ENCODE measurements at places on chromosomes 7 and 10.

DNA sequence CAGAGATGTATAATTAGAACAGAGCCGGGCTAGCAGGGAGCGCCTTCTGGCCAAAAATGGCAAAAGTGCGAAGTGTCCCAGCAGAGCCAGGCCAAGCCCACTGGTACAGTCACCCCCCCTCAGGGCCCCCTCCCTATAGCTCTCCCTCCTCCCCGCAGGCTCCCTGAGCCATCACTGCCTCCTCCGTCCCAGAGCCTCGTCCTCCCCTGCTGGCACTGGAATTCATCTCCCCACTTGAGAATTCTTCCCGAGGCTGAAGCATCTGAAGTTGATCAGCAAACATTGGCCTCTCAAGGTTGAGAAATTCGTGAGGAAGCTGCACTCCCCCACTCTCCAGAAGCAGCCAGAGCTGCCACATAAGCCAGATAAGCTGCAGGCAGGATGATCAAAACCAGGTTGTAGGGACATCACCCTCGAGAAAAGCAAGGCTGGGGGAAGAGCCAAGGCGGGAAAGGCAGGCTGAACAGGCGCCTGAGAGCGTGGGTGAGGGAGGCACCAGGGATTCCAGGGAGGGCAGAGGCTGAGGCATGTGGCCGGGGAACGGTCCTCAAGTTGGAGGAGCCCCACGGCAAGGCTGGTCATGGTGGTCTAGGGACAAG, 23.4 kb downstream of the CAMK2G start:
- peak; percentile 100 for DNase-seq

DNA sequence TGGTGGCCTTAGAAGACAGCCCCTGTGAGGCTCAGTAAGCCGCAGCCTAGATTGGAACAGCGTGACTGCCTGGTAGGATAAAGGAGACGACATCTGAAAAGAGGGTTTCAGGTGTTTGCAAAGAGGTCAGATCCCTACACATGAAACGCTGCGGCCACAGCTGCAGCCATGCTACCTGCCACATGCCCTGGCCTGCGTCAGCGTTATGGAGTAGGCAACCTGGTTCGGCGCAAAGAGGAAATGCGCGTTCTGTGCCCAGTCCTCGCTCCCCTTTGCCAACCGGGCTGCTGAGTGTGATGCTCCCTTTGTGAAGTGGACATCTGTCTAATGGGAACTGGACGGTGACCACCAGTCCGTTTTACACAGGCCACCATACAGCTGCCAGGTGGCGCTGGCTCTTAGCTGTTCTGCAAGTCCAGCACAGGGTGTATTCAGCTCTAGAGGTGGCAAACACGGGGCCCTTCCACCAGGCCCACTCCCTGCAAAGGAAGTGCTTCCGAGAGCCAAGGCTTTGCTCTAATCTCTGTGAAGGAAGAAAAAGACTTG, 160.3 kb downstream of the CELF2 start:
- no peak for DNase-seq

GRCh38 chr10:34759837-34760215, 55.3 kb downstream of the PARD3 start:
- no peak for DNase-seq

DNA sequence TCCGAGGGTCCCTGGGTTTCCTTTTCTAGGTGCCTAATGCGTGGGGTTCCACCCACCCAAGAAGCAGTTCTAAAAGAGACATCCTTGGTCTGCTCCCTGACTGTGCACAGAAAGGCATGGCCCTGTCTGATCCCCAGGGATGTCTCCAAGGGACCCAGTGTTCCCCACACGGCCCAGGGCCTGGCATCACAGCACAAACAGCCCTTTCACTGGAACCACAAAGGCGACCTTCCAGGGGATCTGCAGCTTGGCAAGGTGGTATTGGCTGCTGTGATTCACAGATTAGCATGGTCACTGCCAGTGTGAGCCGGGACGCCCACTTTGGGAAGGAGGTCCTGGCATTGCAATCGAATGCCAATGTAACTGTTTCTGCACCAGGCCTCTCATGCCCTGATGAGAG, 6.4 kb downstream of the KCNMA1 start:
- no peak for DNase-seq

DNA sequence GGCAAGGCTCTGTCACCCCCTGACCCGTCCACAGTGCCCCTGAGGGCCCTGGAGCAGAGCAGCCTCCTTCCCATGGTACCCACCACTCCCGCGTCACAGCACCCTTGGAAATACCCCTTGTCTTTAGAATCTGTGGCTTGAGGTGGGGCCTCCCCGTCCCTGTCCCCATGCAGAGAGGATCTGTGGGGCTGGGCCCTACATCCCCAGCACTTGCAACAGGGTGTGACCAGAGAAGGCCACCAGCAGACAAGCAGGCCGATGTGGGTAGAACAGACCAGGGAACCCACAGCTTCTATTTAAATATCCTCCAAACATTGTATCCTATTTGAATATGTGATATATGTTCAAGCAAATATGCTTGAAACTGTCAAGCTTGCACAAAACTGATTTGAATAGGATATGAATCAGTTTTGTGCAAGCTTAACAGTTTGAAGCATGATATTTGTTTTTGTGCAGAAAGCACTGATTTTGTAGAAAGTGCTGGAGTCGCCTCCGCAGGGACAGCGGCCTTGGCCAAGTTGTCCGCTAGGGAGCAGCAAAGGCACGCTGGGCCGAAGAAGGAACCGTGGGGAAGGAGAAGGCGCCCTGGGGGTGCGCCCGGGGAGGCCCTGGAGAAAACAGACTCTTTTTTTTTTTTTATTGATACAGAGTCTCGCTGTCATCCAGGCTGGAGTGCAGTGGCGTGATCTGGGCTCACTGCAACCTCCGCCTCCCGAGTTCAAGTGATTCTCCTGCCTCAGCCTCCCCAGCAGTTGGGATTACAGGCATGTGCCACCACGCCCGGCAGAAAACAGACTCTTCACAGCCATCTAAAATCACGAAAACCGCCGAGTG, 2.2 kb downstream of the CFAP46 start:
- peak; percentile 60 for DNase-seq

GRCh38 chr10:48973065-48973464, 33.4 kb upstream of the LRRC18 start:
- DNase-seq, result no peak

DNA sequence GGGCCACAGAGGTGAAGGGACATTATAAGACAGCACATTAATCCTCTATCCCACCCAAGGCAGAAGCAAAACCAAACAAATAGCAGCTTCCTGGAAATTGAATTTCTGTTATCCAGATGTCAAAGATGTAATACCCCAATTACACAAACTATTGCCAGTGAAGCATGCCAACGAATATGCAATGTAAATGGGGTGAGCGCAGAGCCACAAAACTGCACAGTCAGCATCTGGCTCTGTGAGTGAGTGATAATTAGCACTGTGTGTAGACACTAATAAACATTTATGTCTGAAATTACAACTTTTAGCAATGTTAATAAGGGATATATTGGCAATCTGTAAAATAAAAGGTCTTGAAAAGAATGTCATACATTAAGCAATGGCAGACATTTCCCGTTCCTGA, 3.2 kb downstream of the BEND7 start:
- no peak for DNase-seq

DNA sequence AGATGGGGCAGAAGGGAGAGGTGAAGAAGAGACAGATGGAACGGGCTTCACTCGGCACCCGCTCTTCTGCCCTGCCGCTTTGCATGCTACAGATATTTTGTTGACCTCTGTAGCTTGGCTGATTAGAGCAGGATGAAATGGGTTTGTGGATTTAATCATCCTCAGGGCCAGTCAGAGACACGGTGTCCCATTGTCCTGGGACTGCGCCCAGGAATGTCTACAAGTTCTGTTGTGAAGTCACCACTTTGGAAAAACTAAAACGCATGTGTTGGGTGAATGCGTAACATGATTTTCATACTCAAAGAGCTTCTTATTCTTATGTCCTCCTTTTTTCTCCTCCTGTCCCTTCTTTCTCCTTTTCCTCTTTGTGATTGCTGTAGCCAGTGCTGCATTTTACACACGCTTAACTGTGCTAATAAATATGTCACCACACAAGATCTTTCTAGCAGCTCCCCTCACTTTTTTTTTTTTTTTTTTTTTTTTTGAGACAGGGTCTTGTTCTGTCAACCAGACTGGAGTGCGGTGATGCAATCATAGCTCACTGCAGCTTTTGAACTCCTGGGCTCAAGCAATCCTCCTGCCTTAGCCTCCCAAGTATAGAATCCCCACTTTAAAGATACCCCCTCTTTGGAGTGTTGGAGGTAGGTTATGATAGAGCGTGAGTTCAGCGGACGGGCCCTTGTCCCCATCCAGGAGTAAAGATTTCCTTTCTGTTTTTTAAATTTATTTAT, 3.4 kb downstream of the CPA4 start:
- peak; percentile 43 for DNase-seq

DNA sequence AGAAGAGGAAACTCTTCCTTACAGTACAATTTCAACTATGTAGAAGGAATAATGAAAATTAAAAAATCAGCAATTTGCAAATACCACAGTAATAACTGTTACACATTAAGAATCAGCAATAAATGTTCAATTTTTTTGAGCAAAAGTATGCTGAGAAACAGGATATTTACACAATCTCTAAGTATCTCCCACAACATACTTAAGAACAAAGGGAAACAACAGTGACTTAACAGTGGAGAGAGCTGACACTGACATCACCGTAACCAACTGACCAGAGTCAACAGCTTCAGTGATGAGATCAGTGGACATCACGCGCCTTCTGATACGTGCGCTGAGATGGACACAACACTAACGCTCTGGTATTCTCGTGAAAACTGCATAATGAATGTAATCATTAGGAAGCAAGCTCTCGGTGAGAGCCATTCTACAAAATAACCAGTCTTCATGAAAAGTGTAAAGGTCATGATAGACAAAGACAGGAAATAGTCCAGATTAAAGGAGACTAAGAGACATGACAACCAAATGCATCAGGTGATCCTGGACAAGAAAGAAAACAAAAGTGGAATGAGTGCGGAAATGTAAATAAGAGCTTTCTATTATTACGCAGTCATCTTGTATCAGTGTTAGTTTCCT, 82.6 kb downstream of the PIP4K2A start:
- no peak for DNase-seq

DNA sequence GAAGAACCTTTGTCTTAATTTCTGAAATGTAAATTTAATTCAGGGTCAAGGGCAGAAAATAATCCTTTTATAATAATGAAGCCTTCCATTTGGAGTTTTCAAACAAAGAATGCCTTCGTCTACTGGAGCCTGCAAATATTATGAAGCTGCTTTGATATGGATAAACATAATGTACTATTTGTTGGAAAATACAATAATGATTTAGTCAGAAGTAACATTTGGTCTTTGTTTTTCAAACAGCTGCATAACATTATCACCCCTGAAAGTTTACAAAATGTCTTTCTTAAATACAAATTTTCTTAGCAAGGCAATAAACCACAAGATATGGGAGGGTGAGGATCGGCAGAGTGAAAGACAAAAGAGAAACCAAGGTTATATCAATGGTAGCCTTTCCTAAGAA, 41.5 kb downstream of the TMEM26 start:
- DNase-seq, result no peak

- no peak for DNase-seq
Measured at GRCh38 chr7:151239837-151240459, 7.7 kb downstream of the CHPF2 start.

GRCh38 chr10:50882540-50882983, 2.9 kb downstream of the A1CF start:
- DNase-seq, result no peak

GRCh38 chr10:86305521-86305920, 61.1 kb downstream of the GRID1 start:
- no peak for DNase-seq

DNA sequence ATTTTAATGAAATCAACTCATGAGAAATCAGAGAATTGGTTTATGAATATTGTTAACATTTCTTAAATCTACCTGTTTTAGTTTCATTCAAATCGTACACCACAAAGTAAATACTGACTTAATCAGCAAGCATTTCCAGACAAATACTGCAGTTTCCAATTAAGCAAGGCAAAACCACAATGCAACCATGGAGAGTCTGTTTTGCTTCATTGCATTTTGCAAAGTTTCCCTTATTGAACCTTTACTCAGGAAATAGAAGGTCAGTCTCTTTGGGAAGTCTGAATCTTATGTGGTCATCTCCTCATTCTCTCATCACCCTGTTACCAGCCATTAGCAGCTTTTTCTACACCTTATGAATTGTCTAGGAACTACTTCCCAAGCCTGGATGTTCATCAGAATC, 400.5 kb downstream of the IPMK start:
- DNase-seq, result no peak

DNA sequence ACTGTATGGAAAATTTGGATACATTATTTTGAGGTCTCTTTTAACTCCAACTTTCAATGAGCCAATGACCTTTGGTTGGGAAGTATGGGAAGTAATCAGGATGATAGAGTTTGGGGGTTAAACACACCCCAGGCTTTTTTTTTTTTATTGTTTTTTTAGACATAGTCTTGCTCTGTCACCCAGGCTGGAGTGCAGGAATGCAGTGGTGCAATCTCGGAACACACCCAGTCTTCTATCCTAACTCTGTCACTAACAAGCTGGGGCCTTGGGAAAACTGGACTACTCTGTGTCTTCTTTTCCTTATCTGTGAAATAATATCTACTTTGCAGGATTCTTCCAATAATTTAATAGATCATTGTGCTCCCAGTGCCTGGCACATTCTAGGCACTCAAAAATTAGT, 37.6 kb upstream of the AGBL3 start:
- DNase-seq, result peak; percentile 64

DNA sequence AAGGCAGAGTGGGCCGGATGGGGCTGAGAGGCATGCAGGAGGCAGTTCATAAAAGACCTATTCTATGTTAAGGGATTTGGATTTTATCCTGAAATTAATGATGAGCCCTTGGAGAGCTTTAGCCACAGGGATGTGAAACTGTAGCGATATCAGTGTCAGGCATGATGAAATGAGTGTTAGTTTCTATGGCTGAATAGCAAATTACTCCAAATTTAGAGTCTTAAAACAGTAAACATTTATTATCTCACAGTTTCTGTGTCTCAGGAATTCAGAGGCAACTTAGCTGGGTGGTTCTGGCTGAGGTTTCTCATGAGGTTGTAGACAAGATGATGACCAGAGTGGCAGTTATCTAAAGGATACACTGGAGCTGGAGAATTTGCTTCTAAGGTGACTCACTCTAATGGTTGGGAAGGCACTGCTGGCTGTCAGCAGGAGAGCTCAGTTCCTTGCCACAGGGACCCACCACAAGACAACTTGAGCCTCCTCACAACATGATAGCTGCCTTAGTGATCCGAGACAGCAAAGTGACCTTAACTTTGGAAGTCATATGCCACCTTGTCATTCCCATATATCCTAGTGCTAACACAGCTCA, 36.7 kb upstream of the SFTPD start:
- peak; percentile 37 for DNase-seq

DNA sequence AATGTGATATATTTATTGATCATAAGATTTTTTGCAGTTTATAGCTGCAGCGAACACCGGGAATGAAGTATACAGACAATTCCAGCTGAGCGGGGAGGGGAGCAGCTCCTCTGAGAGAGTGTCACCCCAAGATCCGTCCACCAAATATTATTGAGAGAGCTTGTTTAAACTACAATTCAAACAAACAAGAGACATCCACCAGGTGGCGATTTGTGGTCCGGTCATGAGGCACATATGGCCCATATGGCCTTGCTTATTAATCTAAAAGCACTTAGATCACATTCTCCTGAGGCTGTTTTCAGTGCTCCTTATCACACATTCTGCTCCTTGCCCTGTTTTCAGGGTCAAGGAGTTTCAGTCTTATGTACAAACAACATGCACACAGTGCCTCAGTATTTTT, 83.1 kb downstream of the THSD7A start:
- DNase-seq, result no peak

- DNase-seq, result no peak
Measured at GRCh38 chr7:68744036-68744435, 854.2 kb upstream of the AUTS2 start.

GRCh38 chr10:101569622-101570427, 18.2 kb downstream of the POLL start:
- DNase-seq, result peak; percentile 69
